ENCODE measurements at places on chromosomes 16 and 17.

DNA sequence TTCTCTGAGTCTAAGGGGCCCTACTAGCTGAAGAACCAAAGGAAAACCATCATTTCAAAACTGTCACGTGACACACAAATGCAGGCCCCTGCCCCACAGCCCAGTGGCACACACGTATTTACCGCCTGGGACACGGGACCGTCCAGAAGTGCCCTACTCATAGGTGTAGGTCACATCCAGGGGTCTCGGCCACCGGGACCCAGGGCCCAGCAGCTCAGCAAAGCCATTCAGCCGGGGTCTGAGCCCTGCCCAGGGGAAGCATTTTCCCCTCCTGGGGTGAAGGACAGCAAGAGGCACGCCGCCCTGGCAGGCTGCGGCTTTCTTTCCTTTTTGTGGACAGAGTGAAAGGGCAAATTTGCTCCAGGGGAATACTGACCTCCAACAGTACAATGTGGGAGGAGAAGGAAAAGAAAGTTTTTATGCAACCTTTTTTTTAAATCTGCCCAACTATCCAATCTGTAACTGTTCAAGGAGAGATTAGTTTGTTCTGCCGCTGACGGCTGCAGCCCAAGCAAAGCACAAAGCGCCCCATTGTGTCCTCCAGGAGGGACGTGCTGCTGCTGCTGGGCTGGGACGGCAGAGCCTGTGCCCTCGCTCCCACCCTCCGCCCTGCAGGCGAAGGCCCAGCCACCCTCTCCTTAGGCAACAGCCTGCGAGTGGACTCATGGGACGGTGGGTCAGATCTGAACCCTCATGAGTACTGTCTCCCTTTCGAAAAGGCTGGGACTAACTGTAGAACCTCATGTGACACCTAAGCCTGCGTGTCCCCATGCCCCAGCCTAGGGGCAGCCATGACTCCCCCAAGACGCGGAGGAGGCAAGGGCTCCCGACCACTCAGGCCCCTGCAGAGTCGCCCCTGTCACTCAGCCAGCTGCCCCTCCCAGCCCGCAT, 21.3 kb downstream of the SLC7A5 start:
- no peak for DNase-seq

GRCh38 chr17:50661795-50662391, 27.2 kb downstream of the ABCC3 start:
- DNase-seq: peak; percentile 29

GRCh38 chr16:51818342-51818944, 667.4 kb upstream of the SALL1 start:
- peak; percentile 5 for DNase-seq

GRCh38 chr16:24845726-24846547, at the start of gene SLC5A11:
Gene SLC5A11 (plus strand): TSS chr16:24845963. CDS start chr16:24858644, 12,681 bp downstream.
- no peak for DNase-seq

- DNase-seq: no peak
Observed at GRCh38 chr17:17523001-17523730, 27.0 kb upstream of the RASD1 start.

DNA sequence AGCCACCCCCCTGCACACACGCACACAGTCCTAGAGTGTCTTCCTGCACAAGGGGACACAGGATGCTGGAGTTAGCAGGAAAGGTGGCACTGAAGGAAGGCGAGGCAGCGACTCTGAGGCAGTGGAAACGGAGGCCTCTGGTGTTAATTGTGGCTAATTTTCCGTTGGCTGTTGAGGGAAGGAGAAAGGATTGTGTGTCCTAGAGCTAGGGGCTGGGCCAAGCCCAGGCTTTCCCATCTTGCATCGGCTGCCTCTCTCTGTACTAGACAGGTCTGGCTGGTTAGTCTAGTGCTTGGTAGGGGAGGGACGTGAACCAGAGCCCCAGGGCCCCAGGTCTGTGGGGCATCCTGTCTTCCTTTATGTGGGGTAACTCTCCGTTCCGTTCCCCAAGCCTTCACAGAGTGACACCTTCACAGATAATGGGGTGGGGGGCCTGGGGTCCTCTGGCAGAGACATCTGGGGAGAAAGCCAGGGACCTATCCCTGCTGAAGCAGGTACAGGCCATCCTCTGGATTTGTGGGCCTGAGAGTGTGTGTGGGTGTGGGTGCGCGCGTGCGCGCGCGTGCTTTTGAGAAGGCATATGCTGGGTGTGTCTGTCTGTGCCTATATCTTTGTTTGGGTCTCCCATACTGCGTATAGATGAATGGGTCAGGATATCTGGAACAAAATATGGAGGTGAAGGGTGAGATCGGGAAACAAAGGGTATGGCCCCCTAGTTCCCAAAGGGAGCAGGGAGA, at the start of gene CHD3:
Gene CHD3 (plus strand): TSS at position 606 of the 737 bp plus-strand sequence. CDS start 212 bp downstream, outside the sequence.
- no peak for DNase-seq

DNA sequence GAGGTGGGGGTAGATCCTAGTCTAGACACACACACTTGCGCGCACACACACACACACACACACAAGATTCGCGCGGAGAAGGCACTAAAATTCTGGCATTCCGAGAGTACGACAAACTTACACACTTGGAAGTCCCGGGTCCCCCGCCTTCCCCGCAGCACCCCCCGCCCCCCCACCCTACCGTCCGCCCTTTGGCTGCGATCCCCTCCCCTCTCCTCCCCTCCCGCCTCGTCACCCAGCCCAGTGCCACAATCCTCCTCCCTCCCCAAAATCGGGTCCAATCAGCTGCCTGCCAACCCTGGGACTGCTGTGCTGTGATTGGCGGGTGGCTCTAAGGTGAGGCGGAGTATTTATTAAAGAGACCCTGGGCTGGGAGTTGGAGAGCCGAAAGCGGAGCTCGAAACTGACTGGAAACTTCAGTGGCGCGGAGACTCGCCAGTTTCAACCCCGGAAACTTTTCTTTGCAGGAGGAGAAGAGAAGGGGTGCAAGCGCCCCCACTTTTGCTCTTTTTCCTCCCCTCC, at the start of gene SOX9:
Gene SOX9 (plus strand): TSS at position 379 of the 522 bp plus-strand sequence. CDS start 372 bp downstream, outside the sequence.
- peak; percentile 84 for DNase-seq

DNA sequence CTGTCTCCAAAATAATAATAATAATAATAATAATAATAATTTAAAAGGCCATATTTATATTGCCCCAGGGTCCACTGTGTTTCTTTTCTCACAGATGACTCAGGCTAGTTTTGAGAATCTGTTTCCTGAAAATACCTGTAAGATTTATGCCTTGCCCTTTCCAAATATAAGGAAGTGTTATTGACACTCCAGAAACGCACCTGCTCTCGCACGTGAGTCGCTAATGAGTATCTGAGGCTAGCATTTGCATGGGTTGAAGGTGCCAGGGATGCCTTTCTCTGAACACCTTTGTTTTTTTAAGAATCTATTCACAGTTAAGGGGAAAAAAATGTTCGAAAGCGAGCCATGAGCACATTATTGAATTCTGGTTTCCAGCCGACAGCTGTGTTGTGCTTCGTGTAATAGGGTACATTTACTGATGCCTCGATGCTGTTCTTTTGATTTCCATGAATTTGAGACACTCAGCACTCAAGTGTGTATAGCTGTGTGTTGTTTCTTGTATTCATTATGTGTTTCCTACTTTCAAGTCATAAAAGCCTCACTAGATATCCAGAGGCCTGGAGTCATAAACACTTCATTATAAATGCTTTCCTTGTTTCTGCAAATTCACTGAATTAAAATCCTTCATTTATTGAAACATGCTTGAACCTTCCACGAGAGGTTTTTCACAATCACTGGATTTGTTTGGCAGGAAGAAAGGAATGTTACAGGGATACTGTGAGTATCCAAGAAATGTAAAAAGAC, 45.0 kb upstream of the NOL11 start:
- DNase-seq: no peak

- DNase-seq: no peak
Observed at GRCh38 chr16:69479775-69480174, 55.4 kb downstream of the CYB5B start.

DNA sequence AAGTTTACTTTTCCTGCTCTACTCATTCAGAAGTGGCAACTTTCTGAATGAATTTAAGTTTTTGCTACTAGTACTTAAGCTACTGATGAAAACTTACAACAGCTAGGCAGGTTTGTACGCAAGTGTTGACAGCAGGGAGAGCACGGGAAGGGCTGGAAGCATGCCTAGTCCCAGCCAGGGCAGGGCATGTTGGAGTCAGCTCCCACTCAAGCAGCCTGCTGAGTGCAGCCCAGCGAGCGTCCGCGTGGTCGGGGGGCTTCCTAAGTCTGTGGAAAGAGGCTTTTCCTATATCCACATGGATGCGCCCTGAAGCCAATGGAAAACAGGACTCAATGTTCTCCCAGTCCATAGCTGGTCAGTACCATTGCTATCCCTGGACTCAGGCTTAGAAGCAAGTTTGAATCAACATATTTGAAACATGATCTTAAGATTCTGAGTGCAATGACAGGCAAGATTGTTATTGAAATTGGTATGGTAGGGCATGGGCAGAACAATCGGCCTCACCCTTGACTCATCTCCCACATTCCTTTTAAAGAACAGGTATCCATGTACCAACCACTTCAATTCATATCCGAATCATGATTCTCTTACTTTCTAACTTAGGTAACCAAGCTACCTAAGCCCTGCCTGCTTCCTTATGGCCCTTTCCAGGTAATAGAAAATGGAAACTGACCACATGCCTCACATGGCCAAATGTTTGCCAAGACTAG, 22.5 kb downstream of the CYB5D2 start:
- DNase-seq: no peak

GRCh38 chr16:66933776-66934137, 445 bp downstream of the CIAO2B start:
- no peak for DNase-seq

GRCh38 chr17:50256826-50257618, 17.2 kb upstream of the TMEM92 start:
- DNase-seq: no peak

- no peak for DNase-seq
Observed at GRCh38 chr16:316741-317464, 33.9 kb downstream of the PDIA2 start.

GRCh38 chr17:75090871-75091854, 3.4 kb downstream of the SLC16A5 start:
- no peak for DNase-seq

DNA sequence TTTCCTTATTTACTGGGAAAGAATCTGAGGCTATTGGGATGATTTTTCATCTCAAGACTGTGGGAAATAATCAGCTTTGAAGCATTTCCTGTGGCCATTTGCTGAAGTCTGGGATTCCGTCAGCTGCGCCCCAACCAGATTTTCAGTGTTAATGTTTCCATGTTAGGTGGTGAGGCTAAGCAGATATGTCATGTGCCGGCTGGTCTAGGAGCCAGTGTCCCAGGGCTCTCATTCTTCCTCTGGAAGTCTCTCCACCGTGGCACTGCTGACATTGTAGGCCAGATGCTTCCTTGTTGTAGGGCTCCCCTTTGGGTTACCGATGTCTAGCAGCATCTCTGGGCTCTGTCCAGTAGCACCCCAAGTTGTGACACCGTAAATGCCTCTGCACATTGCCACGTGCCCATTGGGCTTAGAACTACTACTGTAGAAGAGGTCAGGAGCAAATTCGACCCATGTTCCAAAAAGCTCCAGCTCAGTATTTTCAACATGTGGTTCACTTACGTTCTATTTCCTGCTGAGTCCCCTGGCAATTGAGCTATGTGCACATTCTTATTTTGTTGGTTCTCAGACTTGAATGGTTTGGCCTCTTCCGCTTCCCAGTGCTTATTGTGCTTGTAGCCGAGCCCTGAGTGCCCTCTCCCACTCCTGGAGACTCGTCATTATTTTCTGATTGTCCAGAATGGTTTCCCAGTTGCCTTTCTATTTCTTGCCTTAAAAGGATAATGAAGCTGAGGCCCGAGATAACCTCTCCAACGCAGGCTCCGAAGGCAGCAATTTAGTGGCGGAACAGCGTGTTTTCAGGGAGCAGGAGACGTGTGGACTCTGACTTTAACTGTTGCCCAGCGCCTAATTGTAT, 82.2 kb downstream of the SPECC1 start:
- DNase-seq: peak; percentile 42

DNA sequence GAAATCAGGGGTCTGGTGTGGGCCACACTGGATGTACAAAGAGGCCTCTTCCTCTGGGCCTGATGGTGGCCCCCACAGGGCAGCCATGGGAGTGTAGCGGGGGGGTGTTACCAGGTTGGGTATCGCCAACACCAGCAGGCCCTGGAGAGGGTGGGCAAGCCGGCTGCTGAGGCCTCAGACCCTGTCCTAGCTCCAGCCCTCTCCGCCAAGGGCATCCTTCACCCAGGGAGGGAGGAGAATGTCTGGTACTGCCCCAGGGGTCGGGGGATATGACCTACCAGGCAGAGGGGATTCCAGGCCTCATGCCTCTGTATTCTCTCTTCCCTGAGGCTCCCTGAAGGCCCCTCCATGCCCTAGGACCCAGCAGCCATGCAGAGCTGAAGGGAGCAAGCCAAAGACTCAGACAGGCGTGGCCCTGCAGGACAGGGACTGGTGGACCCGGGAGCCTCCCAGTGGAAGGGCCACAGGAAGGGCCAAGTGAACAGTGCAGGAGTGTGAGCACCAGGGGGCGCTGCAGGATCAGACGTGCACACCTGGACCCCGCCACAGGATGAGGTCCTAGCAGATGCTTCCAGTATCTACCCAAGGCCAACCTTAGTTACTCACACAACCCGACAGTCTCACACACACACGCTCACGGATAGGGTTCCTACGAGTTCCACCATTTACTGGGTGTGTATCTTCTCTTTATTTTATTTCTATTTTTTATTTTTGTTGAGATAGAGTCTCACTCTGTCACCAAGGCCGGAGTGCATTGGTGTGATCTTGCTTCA, 10.9 kb upstream of the CES4A start:
- peak; percentile 36 for DNase-seq

- no peak for DNase-seq
Observed at GRCh38 chr16:63652091-63652490, 1469.8 kb downstream of the CDH11 start.

- DNase-seq: peak; percentile 13
Observed at GRCh38 chr16:13866073-13866472, 53.9 kb upstream of the ERCC4 start.

DNA sequence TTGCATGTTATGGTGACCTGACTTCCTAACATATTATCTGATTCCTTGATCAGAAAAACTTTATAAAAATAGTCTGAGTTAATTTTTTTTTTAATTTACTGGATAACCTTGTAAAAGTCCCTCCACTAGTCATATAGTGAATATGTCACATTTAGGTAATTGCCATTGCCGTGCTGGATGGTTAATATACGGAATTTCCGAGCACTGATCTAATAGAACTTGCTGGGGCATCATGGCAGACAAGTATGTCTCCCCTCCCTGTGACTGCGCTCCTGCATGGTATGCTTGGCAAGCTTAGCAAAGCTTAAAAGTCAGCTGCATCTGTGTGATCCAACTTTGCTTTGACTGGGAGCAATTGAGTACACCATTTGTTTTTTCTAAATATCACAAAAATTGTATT, 239.4 kb upstream of the TBX2 start:
- no peak for DNase-seq

DNA sequence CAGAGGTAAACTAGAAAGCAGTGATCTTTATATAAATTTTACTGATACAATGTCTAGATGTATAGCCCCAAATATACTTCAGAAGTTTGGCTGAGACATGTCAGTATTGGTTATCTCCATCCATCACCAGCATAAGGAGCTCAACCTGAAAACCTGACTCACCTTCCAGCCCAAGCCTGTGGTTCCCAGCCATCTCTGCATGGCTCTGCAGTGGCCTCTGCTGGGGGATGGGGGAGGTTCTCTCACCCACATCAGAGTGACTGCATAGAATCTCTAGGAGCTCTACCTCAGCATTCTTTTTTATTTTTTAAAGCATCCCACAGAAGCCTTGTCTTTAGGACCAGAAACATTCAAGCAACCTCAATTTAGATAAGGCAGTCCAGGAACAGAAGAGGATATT, 27.3 kb downstream of the USP7 start:
- no peak for DNase-seq
